GM23338 (cell line): ENCODE measurements at places on chromosomes 2 and 18. TPM values are rescaled to one million over a fixed set of nuclear protein-coding genes. Genes with fewer than 3 reads are reported as not detected.

DNA sequence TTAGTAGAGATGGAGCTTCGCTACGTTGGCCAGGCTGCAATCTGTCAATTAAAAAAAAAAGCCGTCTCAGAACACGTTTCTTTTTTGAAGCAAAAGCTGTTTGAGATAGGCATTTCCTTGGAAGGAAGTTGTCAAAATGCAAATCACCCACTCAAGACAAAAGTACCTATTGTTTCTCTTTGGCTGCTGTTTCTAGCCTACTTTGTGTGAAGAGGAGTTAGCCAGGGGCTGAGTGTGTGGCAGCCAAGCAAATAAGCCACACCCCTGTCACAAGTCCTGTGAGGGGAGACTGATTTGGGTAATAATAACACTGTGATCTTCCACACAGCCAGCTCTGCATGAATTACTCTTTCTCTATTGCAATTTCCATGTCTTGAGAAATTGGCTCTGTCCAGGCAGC lies 47.4 kb upstream of the CDCA7 start:
- H3K4me1 ChIP-seq = peaks cover 45% of the 10 kb centered on the region
- no peaks in the 10 kb centered on the region for H3K36me3 ChIP-seq
- DNase-seq = peak; percentile 44
- no peaks in the 10 kb centered on the region for H3K27me3 ChIP-seq
- H3K27ac ChIP-seq = peak overlapping the region; percentile 80; the same call in 1 of the 2 replicates

SERPINB11 gene
- total RNA-seq = not detected in 2 replicates

MATN3 gene
- total RNA-seq = 6.4 and 7.0 TPM in 2 replicates

NEB gene
- total RNA-seq = 8.2 and 13.7 TPM in 2 replicates

TMEM131 gene
- 22.7 and 32.9 TPM in 2 replicates for total RNA-seq

DNA sequence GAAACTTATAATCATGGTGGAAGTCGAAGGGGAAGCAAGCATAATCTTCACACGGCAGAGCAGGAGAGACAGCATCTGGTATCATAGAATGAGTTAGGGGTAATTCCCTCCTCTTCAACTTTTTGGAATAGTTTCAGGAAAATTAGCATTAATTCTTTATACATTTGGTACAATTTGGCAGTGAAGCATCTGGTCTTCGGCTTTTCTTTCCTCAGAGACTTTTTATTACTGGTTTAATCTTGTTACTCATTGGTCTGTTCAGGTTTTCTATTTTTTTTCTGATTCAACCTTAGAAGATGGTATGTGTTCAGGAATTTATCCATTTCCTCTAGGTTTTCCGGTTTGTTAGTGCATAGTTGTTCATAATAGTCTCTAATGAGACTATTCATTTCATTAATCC lies 39.7 kb upstream of the ABCA12 start:
- no peak overlapping the region for H3K27ac ChIP-seq
- no peaks in the 10 kb centered on the region for H3K27me3 ChIP-seq
- no peaks in the 10 kb centered on the region for H3K4me1 ChIP-seq
- no peak for DNase-seq
- no peaks in the 10 kb centered on the region for H3K36me3 ChIP-seq

DNA sequence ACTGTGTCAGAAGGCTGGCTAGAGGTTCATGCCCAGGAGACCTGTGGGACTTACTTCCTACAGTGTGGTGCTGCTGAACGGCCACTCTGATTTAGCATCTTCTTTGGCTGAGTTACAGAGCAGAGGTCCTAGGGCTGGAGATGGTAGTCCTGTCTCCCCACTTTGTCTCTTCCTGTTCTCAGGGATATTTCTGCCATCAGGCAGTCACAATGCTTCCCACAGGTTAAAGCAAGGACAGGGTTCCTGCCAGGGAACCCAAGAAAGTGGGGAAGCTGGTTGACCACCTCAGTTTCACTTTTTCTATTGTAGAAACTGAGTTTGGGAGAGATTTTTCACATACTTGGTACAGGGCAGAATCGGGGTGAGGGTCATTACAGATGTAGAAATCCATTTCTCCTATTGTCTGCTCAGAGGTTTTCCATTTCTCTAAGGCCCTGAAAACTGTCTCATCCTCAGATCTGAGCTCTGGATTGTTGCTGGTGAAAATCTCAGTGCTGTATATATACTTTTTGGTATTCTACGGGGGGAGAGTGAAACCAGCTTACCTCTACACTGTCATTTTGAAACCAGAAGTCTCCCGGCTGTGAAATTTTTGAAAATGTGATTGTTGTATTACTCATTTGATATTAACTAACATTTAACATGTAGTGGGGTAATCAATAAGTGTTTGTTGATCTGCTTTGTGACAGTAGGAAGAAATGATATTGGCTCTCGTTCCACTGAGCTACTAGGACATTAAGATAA lies 37.0 kb upstream of the MEP1B start:
- no peak overlapping the region for H3K27ac ChIP-seq
- no peak overlapping the region for H3K4me3 ChIP-seq
- H3K36me3 ChIP-seq = no peaks in the 10 kb centered on the region
- H3K27me3 ChIP-seq = no peaks in the 10 kb centered on the region
- no peak for DNase-seq

GRCh38 chr2:172612051-172612450 lies 56.2 kb downstream of the PDK1 start:
- no peaks in the 10 kb centered on the region for H3K36me3 ChIP-seq
- H3K27me3 ChIP-seq = no peaks in the 10 kb centered on the region
- H3K4me3 ChIP-seq = no peak overlapping the region
- H3K4me1 ChIP-seq = no peaks in the 10 kb centered on the region
- no peak for DNase-seq

GRCh38 chr2:63861220-63861822 lies 19.6 kb downstream of the UGP2 start:
- peak; percentile 77 for DNase-seq
- H3K27ac ChIP-seq = peak overlapping the region; percentile 40; the same call in 1 of the 2 replicates
- peaks cover 82% of the 10 kb centered on the region for H3K36me3 ChIP-seq
- H3K27me3 ChIP-seq = no peaks in the 10 kb centered on the region

GRCh38 chr18:475202-476031 lies 25.1 kb downstream of the COLEC12 start:
- H3K27ac ChIP-seq = peak overlapping the region; percentile 62
- H3K27me3 ChIP-seq = no peaks in the 10 kb centered on the region
- no peak overlapping the region for H3K4me3 ChIP-seq
- peaks cover 48% of the 10 kb centered on the region for H3K4me1 ChIP-seq
- no peaks in the 10 kb centered on the region for H3K36me3 ChIP-seq

GRCh38 chr2:190763901-190764514 lies 115.1 kb downstream of the NAB1 start:
- no peaks in the 10 kb centered on the region for H3K4me1 ChIP-seq
- DNase-seq = no peak
- H3K27ac ChIP-seq = no peak overlapping the region
- no peaks in the 10 kb centered on the region for H3K36me3 ChIP-seq
- H3K4me3 ChIP-seq = no peak overlapping the region
- no peaks in the 10 kb centered on the region for H3K27me3 ChIP-seq

DNA sequence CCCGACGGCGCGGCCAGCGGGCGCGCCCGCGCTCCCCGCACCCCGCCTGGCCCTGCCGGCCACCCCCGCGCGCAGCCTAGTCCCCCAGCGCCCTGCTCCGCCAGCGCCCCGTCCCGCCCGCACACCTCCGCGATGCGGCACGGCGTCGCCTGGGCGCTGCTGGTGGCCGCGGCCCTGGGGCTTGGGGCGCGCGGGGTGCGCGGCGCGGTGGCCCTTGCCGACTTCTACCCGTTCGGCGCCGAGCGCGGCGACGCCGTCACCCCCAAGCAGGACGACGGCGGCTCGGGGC lies 232 bp downstream of the SNED1 start:
- H3K4me3 ChIP-seq = peak overlapping the region; percentile 62
- no peak overlapping the region for H3K27ac ChIP-seq
- no peaks in the 10 kb centered on the region for H3K4me1 ChIP-seq
- DNase-seq = no peak
- no peaks in the 10 kb centered on the region for H3K36me3 ChIP-seq

VSNL1 gene
- total RNA-seq = 95.6 and 102 TPM in 2 replicates

DNA sequence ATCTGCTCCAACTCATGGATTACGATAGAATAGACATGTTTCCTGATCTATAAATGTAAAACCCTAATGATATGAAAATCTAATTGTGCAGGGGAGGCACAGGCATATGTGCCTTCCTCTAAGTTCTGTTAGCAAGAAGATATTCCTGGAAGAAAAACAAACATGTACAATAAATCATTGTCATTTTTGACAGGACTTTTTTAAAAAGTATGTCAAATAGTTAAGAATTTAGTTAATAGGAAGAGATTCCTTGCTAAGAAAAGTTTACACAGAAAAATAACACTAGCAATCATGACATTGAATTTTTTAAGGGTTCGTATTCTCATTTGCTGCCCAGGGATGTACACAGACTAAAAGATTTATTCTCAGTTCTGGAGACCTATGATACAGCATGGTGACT lies 15.3 kb upstream of the CREB1 start:
- H3K4me1 ChIP-seq = no peaks in the 10 kb centered on the region
- no peak overlapping the region for H3K27ac ChIP-seq
- H3K4me3 ChIP-seq = no peak overlapping the region
- DNase-seq = no peak

GRCh38 chr2:177712462-177712861 lies 319.9 kb downstream of the AGPS start:
- no peak for DNase-seq
- no peak overlapping the region for H3K27ac ChIP-seq
- H3K4me1 ChIP-seq = no peaks in the 10 kb centered on the region
- H3K27me3 ChIP-seq = no peaks in the 10 kb centered on the region

DNA sequence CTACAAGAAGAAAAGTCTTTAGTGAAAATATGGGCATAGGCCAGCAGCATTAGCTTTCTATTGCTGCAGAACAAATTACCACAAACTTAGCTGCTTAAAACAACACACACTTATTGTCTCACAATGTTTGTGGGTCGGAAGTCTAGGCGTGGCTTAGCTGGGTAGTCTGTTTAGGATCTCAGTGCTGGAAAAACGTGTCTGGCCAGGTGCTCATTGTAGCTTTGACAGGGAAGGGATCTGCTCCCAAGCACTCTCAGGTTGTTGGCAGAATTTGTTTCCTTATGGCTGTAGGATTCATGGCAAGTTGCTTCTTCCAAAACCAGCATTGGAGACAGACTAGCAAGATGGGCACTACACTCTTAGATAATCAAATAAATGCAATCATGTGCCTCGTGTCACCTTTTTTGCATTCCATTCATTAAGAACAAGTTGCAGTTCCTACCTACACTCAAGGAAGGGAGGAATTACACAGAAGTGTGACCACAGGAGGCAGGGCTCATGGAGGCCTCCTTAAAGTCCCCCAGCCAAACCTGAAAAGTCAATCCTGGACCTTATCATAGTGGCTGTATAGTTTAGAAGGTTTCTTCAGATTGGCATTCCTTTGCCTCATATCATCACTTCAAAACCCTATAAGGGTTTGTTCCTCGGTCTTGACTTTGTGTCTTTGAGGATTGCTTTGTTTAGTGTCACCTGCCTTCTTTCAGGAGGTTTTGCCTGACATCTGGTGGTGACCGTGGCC lies 17.3 kb downstream of the MRPL30 start:
- no peak for DNase-seq
- no peaks in the 10 kb centered on the region for H3K27me3 ChIP-seq
- peaks cover 21% of the 10 kb centered on the region for H3K36me3 ChIP-seq
- H3K27ac ChIP-seq = no peak overlapping the region
- no peaks in the 10 kb centered on the region for H3K4me1 ChIP-seq
- H3K4me3 ChIP-seq = no peak overlapping the region

TWIST2 gene
- total RNA-seq = 12.5 and 13.6 TPM in 2 replicates

DNA sequence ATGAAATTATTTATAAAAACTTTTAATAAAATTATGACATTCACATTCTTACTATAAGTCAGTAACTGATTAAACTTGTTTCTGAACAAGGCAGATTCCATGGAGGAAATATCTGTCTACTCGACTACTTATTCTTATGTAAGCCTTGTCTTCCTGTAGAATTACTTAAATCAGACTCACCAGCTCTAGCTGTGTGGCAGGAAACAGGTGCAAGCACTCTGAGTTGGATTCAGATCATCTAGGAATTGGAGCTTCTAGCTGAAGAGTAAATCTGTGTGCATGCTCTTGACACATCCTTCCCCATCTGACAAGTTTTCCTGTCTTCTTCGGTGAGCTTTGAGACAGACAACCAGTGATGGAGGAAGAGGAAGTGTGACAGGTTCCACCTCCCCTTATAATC lies 284.7 kb downstream of the TRIB2 start:
- H3K4me1 ChIP-seq = no peaks in the 10 kb centered on the region
- no peaks in the 10 kb centered on the region for H3K36me3 ChIP-seq
- H3K27me3 ChIP-seq = no peaks in the 10 kb centered on the region
- H3K4me3 ChIP-seq = no peak overlapping the region
- H3K27ac ChIP-seq = no peak overlapping the region
- no peak for DNase-seq

GRCh38 chr18:37779220-37779619 lies 213.6 kb upstream of the CELF4 start:
- DNase-seq = no peak
- no peak overlapping the region for H3K27ac ChIP-seq
- no peak overlapping the region for H3K4me3 ChIP-seq
- H3K27me3 ChIP-seq = no peaks in the 10 kb centered on the region
- no peaks in the 10 kb centered on the region for H3K4me1 ChIP-seq
- H3K36me3 ChIP-seq = no peaks in the 10 kb centered on the region

DNA sequence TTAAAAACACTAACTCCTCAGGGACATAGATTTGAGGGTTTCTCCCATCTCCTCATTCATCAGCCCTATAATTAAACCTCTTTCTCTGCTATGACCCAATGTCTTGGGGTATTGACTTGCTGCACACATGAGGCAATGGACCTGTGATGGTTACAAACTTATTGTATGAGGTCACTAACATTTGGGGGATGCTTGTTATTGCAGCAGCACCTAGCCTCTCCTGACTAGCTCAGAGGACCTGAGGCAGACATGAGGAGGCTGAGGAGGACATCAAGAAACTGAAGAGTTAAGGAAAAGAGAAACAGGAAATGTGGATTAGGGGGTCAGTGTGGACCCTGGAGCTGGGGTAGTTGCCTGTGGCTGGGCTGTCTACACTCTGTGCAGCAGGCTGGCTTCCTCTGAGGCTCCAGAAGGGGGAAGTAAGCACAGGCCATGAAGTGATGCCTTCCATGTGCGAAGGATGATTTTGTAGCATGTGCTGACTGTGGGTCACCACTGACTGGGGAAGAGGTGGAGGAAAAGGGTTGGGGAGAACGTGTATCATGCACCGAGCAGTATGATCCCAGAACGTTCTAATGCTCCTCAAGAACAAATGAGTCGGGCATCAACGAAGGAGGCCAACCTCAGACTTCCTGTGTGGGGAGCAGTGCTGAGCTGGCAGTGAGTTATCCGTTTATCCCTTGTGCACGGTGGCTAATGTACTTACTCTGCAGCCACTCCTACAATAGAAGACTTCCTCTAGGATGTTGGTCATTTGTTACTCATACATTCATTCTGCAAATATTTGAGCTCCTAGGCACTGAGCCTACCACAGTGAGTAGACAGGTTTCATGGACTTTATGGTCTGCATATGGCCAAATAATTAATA lies 42.1 kb upstream of the RFX8 start:
- no peak overlapping the region for H3K27ac ChIP-seq
- H3K36me3 ChIP-seq = peaks cover 4% of the 10 kb centered on the region; the same call in 1 of the 2 replicates
- no peaks in the 10 kb centered on the region for H3K27me3 ChIP-seq
- H3K4me3 ChIP-seq = no peak overlapping the region
- DNase-seq = no peak

DNA sequence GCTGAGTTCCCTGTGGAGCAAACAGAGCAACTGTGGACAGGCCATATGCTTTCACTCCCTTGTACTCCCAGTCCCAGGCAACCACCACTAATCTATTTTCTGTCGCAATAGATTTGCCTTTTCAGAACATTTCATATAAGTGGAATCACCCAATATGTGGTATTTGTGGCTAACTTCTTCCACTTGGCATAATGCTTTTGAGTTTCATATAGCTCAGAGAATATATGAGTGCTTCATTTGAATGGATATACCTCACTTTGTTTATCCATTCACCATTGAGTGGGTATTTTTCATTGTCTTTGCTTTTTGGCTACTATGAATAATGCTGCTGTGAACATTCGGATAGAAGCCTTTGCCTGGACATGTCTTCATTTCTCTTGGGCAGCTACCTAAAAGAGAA lies 151.9 kb downstream of the CERS6 start:
- no peak overlapping the region for H3K4me3 ChIP-seq
- no peaks in the 10 kb centered on the region for H3K36me3 ChIP-seq
- no peaks in the 10 kb centered on the region for H3K4me1 ChIP-seq
- H3K27ac ChIP-seq = no peak overlapping the region
